ENCODE measurements at places on chromosomes 5 and 9.

DNA sequence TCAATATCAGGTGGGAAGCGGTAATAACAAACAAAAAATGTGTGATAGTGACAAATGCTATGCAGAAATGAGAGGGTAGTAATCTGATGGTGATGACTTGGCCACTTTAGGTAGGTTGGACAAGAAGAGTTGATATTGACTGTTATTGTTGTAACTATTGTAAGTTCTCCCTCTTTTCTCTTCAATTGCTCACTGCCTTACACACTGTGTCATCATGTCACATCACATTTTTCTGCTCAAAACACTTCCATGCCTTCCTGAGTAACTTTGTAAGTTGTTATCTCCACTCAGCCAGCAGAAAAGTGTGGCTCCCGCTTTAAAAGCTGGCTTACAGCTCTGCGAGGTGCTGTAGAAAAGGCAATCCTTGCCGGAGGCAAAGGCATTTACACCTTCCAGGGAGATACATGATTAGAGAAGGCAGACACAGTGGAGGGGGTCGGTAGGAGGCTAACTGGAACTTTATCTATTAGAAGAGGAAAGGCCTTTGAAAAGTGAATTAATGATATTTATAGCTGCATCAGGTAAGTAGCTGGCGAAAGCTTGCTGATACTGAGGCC, 85.2 kb upstream of the CLINT1 start:
- no peak for DNase-seq

- peak; percentile 56 for DNase-seq
Observed at GRCh38 chr5:71757590-71758543, 38.8 kb downstream of the CARTPT start.

DNA sequence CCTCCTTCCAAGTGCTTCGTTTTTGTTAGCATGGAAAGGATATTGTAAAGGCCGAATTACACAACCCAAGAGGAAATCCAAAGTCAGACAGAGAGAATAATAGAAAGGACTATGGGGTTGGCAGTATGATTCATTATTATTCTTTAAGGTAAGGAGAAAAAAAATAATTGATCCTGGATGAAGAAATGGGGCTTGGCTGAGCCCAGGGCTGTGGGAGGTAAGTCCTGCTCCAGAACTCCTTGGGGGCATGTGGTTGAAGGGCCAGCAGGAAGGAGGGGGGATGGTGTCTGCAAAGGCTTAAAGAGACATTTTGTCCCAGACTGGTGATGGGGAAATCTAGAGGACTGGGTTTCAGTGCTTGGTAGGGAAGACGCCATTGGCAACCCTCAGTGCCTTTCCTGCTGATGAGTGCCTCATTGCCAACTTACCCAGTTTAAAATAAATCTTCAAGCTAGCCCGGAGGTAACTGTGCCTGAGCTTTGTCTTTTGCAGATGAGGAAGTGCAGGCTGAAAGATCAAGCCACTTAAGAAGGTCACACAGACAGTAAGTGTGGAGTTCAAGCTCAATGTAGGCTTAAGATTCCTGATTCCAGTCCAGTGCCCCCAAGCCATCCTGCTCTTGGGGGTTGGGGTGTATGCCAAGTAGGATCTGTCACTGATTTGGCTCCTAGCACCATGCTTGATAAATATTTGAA, 30.2 kb downstream of the FOXI1 start:
- DNase-seq = no peak

- no peak for DNase-seq
Observed at GRCh38 chr5:89570557-89570956, 687.6 kb upstream of the MEF2C start.

DNA sequence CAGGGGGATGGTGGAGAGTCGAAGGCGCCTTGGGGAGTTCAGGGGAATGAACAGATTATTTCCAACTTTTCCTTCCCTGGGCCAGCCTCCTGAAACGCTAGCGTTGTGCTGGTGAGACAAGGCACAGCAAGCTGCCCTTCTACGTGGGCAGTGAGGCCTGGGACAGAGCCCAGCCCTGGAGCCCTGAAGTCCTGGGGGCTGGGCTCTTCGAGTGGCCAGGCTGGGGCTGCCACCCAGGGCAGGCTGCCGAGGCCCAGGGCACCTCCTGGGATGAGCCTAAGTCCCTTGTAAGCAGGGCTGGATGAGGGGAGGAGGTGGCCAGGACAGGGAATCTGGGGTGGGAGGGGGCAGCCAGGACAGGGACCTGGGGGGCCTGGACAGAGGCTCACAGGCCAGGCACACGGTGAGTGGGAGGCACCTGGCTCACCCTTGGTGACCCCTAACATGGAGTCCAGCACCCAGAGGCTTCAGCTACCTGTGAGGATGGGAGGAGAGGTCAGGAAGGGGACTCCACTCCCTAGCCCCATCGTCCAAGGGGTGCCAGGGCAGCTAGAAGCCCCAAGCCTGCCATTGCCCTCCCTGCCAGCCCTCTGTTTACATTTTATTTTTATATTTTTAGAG, 1.3 kb upstream of the LCN12 start:
- DNase-seq = peak; percentile 16

GRCh38 chr5:158373608-158374395, 514.9 kb upstream of the CLINT1 start:
- no peak for DNase-seq

DNA sequence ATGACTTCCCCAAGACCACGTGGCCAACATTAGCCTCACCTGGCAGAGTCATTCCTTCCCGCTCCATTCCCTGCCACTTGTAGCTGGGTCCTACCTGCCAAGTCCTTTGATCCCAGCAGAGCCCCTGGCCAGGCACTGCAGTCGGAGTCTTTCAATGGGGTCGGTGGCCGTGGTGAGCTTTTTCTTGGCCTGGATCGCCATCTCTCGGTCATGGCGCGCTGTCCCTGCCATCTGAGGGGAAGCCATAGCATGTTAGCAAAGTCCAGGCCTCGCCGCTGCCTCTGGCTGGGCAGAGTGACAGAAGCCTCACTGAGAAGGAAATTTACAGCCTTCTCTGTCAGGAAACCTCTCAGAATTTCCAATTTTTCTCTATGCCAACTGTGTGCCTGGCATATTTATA, 17.5 kb downstream of the CAPSL start:
- no peak for DNase-seq

All from NCI-H345 (cell line).